ENCODE measurements at places on chromosomes 6 and 20.

DNA sequence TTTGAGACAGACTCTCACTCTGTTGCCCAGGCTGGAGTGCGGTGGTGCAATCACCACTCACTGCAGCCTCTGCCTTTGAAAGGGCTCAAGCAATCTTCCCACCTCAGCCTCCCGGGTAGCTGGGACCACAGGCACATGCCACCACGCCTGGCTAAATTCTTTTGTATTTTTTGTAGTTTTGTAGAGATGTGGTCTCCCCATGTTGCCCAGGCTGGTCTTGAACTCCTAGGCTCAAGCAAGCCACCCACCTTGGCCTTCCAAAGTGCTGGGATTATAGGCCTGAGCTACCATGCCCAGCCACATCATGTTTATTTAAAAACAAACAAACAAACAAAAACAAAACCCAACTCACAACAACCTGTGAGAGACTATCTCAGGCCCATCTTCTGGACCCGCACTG is 29.7 kb upstream of the APCDD1L start:
- no peak for DNase-seq

GRCh38 chr6:19838442-19839236 is 1.5 kb downstream of the ID4 start:
- peak; percentile 73 for DNase-seq

DNA sequence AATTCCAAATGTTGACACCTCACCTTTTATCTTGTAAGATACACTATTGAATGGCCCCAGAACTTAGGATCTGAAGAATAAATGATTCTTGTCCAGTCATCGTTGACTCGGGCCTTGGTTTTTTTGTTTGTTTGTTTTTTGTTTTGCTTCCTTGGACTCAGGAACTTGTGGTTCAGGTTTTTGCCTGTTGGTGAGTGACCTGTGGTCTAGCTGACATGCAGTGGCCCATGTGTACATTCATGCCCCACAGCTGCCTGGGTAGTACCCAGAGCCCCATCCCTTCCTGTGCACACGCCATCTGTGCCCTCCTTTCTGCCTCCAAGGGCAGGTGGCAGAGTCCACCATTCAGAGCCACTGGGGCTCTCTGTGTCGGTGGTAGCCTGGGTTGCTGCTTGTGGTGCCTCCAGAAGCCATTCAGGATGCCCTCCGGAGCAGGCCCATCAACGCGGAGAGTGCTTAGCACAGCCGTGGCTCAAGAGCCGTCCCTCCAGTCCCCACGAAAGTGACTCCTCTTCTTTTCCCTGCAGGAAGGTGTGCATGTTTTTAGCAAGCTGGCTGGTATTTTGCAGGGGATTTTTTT is 85.9 kb downstream of the SYNJ2 start:
- no peak for DNase-seq

- DNase-seq, result no peak
Measured at GRCh38 chr6:108768166-108768555, 80.1 kb upstream of the ARMC2 start.

DNA sequence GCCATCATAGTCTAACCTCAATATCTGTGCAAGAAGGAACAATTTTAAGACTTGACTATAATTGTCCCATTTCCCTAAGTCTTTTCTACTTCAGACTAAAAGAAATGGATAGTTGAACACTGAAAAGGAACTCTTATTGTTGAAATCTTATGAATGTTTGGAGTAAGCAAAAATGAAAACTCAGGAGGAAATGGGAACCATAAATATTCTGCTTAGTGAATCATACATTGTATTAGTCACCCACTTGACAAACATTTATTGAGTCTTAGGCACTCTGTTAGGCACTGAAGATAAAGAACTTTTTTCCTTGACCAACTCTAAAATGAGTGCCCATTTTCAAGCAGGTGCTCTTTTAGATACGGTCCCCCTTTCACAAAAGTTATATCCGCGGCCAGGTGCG is 8.7 kb downstream of the CCDC170 start:
- DNase-seq, result no peak

GRCh38 chr20:47818996-47819609 is 33.8 kb upstream of the SULF2 start:
- no peak for DNase-seq

GRCh38 chr20:13286607-13287006 is 65.5 kb downstream of the ISM1 start:
- no peak for DNase-seq

- no peak for DNase-seq
Measured at GRCh38 chr20:8393381-8393780, 261.3 kb downstream of the PLCB1 start.

DNA sequence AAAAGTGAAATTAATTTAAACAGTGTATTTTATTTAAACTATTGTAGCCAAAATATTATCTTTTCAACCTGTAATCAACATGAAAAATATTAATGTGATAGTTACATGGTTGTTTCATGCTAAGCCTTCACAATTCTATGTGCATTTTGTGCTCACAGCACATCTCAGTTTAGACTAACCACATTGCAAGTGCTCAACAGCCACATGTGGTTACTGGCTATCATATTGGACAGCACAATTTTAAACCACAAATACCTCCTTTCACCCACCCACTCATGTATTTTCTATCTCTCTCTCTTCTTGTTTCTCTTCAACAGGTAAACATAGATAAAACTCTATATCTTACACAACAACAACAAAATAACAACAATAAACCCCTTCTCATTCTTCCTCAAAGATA is 12.5 kb upstream of the HS3ST5 start:
- DNase-seq, result no peak

DNA sequence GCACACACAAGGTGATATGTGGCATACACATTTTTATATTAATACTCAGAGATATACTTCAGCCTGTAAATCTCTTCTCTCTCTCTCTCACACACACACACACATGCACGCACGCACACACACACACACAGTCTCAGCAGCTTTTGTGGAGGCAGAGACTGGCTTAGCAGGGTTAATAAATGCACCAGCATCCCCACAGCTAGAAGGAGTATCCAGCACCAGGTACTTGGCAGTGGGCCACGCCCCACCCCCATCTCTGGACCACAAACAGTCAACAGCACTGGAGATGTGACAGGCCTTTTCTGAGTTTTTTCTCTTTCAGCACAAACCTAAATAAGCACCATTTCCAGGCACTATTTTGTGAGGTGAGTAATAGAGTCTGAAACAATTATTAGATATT is 47.3 kb upstream of the LRFN2 start:
- DNase-seq, result no peak

- DNase-seq, result no peak
Measured at GRCh38 chr20:5531318-5532081, 214.7 kb upstream of the PROKR2 start.

GRCh38 chr6:166578536-166579236 is 7.8 kb downstream of the RAMACL start:
- no peak for DNase-seq

DNA sequence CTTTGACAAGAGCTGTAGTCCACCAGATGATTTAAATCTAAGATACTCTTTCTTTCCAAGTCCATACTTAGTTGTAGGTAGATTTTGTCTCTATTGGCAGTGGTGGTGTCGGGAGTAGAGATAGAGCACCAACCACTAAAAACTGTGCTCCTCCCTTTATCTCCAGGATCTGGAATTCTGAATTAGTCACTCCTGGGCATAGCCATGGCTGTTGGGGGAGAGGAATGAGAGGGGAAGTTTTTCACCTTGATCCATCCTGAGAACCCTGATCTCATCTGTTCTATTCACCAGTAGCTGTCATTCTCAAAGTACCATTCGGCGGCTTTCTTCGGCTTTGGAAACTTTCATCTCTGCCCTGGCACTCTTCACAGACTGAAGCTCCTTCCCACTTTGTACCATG is 35.6 kb upstream of the NKX2-4 start:
- no peak for DNase-seq

DNA sequence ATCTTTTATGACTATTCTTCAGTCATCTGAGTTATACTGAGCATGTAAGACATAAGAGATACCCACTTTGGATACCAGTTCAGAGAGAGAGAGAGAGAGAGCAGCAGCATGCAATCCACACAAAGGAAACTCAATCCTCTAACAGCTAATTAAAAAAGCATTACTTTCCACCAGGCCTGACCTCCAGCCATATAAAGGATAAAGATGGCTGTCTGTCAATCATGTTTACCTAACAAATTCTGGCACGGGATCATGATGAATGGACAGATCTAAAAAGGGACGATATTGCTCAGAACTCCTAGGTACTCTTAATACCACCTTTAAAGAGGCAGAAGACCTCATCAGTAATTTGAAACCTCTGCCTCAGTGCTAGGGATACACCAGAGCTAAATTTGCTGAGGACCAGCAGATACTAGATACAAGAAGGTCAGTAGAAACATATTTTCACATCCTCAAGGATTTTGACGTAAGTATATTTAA is 159.2 kb downstream of the RPS12 start:
- no peak for DNase-seq

DNA sequence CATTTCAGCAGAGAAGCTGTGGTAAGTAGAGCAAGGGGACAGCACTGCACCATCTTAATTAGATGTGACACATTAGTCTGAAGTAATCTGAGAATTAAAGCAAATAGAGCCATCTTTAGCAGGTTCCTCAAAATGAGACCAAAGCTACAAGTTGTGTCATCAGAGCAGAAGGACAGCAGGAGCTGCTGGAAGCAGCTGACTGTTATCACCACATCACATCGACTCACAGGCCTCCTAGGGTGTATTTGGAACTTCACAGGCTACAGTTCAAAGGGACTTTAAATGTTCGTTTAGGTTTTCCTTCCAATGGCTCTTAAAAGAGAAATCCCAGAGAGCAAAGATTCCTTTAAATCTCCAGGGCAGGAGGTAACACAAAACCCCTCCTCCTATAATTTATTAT is 69.5 kb downstream of the LCA5 start:
- DNase-seq, result no peak

DNA sequence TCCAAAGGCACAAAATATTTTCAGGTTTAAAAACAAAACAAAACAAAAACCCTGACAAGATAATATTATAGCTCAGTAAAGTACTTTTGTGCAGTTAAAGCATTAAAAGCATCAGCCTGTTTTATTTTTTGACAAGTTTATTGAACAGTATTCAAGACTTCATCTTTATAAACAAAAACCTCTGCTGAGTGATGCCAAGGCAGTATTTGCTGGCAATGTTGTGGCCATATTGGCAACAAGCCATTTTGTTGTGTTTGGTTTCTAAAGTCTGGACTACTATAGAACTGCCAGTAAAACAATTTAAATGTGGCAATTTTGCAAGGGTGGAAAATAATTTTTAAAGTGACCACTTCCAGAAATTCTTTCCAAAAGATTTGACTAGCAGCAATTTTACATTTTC is 15.9 kb downstream of the CPNE1 start:
- no peak for DNase-seq

DNA sequence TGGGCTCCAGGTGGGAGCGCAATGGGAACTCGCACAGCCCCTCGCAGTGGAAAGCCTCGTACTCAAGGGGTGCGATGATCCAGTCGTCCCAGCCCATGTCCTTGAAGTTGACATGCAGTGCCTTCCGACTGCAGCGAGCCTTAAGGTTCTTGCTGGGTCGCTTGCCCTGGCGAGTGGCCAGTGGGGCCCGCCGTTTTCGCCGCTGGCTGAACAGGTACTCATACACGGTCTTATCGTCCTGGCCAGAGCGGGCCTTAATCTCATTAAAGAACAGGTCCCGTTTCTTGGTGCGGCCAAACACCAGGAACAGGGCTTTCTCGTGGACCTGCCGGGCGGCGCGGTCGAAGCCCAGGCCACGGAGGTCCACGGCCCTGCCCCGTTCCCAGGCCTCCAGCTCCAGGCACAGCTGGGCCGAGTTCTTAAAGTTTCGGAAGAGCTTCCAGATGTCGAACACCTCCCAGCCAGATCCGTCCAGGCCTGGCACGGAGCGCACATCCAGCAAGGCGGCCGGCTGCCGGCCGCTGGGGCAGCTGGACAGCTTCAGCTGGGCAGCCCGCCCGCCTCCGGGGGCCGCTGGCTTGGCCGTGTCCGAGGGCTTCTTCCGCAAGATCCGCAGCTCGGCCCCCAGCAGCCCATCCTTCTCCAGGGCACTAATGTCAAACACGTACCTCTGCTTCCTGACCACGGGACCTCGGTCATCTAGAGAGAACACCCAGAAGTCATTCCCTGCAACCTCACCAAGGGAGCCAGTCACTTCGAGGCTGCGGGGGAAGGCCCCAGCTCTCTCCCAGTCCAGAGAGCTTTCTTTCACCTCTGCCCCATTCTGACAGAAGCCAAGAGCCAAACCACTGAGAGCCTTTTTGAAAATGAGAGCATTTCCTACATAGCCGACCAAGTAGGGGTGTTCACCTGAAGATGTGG is 3.7 kb downstream of the GDF5 start:
- DNase-seq, result no peak

GRCh38 chr6:43974643-43975230 is 152.5 kb downstream of the MRPL14 start:
- no peak for DNase-seq

- DNase-seq, result no peak
Measured at GRCh38 chr6:158284007-158284875, 28.0 kb upstream of the TULP4 start.

- DNase-seq, result no peak
Measured at GRCh38 chr20:23011008-23011721, 23.9 kb upstream of the SSTR4 start.

All from NCI-H187 treated with DMSO at 0.1 percent for 48 hours (cell line).